Panc1 (cell line): ENCODE measurements at places on chromosomes 13 and 19. TPM values are rescaled to one million over a fixed set of nuclear protein-coding genes. Genes with fewer than 3 reads are reported as not detected.
A peak's percentile ranks its signal among the peaks of the same experiment; 100 is the strongest.

DNA sequence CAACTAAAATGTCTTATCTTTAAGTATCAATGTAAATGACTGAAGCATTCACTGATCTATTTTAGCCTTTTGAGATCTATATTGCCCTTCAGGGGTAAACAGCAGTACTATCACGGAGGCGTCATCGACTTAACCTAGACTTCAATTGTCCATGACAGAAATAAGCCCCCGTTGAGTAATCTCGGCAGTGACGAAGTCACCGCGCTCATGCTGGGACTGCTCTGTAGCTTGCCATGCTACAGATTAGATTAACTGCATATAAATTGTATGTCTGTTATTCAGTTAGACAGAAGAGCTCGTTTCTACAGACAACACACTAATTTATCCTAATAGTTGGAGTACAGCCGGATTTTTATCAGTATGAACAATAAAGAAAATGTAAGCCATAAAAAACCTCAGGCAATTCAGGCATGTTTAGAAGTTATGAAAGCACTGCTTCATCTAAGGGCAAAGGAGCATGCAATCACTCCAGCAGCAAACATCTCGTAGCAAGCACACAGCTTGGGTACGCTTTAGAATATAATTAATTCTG, 56.6 kb downstream of the TUBGCP3 start:
- DNase-seq: no peak

The COL5A3 gene
- total RNA-seq: 0.18 TPM

GRCh38 chr13:91133941-91134802, 213.3 kb upstream of the MIR17HG start:
- DNase-seq: peak; percentile 27

DNA sequence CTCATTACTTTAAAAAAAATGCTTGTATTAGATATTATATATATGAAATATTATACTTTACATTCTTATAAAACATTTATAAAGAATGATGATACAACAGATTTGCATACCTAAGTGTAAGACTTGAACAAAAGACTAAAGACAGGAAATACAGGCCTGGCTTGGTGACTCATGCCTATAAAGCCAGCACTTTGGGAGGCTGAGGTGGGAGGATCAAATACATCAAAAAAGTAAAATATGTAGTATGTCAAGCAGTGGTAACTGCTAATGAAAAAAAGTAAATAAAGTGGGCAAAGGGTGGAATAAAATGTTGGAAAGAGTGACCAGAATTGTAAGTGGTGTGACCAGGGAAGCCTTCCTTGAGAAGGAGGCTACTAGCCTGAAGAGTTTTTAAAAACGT, 133.7 kb downstream of the GGACT start:
- DNase-seq: no peak

- DNase-seq: no peak
These were observed 11.2 kb downstream of the KMT2B start for GRCh38 chr19:35729021-35729420.

The CEACAM16 gene
- total RNA-seq: not detected

The DKKL1 gene
- total RNA-seq: 0.95 TPM

- DNase-seq: no peak
These were observed 118.4 kb upstream of the SLC7A1 start for GRCh38 chr13:29713839-29714238.

- DNase-seq: no peak
These were observed 1784.6 kb downstream of the SLITRK5 start for GRCh38 chr13:89455741-89456140.

DNA sequence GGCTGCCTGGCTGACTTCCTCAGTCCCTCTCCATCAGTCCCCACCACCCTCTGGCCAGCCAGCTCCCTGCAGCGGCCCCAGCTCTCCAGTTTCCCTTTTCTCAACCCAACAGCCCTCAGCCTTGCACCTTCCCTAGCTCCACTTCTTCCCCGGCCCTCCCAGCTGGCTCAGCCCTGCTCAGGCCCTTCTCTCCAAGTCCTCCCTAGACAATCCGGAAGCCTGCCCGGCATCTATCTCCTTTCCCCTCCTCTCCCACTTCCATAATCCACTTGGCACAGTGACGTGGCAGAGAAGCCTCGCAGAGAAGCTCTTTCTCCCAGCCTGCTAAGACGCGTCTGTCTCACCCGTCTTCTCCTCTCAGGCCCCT, 1.1 kb downstream of the UBXN6 start:
- no peak for DNase-seq

- DNase-seq: no peak
These were observed 19.5 kb downstream of the CCDC70 start for GRCh38 chr13:51881296-51881695.

DNA sequence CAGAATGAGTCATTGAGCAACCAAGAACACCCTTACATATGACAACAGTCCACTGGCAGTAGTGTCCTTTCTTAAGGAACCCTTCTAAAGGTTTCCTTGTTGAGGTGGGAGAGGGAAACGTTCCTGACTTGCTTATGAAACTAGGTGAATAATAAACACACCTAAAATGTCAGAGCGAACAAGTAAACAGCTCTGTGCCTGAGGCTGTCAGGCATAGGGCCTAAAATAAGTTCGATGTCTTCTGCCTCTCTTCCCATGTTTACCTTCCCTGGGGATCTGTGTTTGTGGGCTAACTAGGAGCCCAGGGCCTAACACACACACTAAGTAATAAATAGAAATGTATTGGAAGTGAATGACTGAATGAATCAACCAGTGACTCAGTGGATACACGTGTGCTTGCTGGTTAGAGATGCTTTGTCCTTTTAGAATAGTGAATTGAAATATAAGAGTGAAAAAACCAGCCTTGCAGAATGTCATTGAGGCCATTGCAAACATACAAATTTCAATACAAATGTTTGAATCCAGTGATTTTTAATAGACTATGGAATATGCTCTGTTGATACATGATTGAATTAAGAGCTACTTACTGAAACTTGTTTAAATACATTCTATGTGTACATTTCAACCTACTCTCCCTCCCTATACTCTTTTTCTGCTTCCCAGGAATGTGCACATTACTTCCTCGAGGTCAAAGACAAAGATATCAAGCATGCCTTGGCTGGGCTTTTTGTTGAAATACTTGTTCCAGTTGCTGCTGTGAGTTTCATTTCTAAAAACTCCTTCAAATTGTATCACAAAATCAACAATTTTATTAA, 102.9 kb downstream of the FRY start:
- no peak for DNase-seq

The ERICH4 gene
- total RNA-seq: not detected

The SIGLEC12 gene
- not detected for total RNA-seq

- no peak for DNase-seq
These were observed 119.0 kb downstream of the PAN3 start for GRCh38 chr13:28257305-28257704.

- no peak for DNase-seq
These were observed 5.1 kb upstream of the SIGLEC7 start for GRCh38 chr19:51136851-51137551.

The SULT2A1 gene
- total RNA-seq: 0.18 TPM

DNA sequence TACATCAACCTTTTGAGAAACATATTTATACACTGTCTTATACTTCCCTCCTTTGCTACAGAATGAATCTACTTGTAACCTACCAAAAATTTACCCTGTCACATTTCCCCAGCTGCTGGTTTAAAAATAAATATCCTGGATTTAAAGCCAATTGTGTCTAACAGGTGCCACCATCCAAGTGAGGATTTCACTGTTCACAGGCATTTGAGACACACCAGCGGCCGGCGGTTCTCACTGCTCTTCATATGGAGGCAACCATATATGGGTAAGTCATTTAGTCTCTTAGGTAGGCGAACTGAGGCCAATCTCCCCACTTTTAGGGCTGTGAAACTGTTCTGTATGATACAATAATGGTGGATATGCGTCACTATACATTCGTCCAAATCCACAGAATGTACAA, 26.2 kb downstream of the SLC25A30 start:
- no peak for DNase-seq

DNA sequence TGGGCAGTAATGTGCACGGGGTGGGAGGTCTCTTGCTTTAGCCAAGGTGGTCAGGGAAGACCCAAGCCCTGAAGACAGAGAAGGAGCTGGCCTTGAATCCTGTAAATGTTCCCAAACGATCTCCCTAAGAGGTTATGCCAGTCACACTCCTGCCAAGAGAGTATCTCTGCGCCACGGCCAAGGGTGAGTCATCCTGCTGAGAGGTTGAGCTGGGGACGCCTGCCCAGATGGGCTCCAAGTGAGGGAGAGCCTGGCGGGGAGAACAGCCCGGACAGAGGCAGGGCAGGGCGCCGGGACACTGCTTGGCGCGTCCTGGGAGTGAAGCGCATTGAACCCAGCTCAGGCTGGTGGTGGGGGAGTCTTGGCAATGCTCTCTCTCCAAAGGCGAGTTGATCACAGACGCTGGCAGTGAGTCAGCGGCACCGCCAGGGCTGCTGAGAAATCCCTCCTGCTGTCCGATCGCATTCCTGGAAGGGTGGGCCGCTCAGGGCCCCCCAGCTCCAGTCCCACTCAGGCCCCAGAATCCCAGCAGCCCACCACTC, 16.4 kb downstream of the SULT2B1 start:
- no peak for DNase-seq

DNA sequence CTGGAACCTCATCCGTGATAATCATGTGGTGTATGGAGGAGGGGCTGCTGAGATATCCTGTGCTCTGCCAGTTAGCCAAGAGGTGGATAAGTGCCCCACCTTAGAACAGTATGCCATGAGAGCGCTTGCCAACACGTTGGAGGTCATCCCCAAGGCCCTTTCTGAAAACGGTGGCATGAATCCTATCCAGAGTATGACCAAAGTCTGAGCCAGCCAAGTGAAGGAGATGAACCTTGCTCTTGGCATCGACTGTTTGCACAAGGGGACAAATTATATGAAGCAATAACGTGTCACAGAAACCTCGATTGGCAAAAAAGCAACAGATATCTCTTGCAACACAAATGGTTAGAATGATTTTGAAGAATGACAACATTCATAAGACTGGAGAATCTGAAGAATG, 251.2 kb upstream of the OBI1 start:
- DNase-seq: no peak

- DNase-seq: no peak
These were observed 47.6 kb downstream of the N4BP2L2 start for GRCh38 chr13:32491028-32491427.

DNA sequence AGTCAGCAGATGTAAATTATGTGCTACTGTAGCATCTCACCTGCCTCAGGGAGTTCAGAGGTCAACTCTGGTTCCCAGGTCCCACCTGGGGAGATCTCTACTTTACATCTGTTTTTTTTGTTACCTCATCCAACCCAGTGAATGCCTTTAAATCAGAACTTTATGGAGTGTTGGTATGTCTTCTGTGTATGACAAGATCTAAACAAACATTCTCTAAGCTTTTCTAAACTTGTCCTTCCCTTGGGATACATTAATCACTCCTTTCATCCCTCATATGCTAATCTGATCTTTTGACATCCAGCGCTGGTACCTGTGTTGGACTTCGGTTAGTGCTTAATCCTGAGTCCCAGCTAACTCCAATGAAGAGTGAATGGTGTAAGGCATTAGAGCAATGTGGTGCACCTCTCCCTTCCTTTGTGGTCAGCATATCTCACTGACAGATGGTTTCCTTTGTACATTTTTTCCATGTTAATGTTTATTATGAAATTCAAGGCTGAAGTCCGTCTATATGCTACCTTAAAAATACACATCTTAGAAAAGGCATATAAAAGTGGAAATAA, 213.4 kb downstream of the ABCC4 start:
- no peak for DNase-seq

GRCh38 chr19:1290196-1290702, 4.6 kb downstream of the EFNA2 start:
- DNase-seq: no peak

The SLAIN1 gene
- 0.49 TPM for total RNA-seq

DNA sequence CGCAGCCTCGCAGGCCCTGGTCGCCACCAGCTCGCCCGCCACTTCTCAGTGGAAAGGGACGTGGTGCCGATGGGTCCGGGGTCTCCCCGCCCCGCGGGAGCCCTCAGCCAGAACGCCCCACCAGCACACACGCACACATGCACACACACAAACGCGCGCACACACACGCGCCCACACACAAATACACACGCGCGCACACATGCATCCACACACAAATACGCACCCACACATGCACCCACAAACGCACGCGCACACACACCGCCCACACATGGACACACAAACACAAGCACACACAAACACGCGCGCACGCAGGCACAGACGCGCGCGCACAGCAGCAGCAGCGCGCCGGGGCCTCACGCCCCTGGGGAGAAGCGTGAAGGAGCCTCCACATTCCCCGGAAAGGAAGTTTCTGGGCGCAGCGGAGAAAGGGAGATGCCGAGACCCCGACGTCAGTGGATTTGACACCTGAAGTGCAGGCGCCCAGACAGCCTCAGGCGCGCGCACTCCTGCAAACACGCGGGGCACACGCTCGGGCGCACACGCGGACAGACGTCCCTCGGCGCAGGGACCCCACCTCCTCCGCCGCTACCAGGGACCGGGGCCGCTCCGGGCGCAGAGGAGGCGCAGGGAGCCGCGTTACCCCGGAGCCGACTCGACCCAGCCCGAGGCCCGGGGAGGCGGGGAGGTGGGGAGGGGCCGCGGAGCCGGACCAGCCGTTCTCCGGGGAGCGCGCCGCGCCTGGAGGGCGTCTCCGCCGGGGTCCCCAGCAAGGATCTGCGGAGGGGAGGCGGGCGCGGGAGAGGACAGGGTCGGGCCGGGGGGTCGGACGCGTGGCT, 622 bp downstream of the RASA3 start:
- DNase-seq: no peak

DNA sequence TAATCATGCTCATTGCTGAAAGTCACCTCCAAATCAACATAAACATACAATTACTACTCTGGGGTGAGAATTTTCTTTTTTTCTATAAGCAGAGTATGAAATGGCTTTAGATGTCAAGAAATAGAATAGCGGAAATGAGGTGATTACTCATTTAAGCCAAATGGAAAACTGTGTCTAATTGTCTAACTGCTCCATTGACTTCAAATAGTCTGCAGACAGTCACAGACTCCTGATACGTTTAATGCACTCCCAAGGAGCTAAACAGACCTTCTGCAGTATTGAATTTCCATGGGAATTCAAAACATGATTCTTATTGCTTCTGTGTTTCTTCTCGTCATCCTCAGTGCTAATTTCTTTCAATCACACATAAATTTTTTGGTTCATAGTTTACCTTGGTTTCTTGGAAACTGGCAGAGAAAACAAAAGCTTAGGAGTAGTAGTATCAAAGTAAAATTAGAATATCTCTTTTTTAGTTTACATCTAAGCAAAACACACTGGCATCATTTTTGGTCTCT, 865.2 kb upstream of the SLC10A2 start:
- DNase-seq: no peak

The ASF1B gene
- total RNA-seq: 35.4 TPM

DNA sequence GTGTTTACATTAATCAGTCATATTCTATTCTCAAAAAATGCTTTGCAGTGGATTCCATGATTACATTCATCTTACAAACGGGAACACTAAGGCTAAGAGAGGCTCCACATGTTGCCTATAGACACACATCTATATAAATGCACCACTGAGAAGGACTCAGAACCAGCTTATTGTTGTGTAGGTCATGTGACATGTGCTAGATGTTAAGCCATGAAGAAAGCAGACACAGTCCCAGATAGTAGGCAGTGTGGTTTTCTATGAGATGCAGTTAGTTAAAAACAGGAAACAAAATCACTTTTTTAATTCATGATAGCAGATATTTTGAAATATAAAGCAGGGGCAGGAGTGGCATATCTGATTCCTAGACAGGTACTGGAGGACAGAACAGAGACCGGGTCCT, 10.7 kb downstream of the SIGLEC6 start:
- DNase-seq: no peak
